ENCODE measurements at places on chromosomes 11 and 22.

GRCh38 chr11:60842668-60843600, 1.0 kb downstream of the CCDC86 start:
- DNase-seq, result no peak

DNA sequence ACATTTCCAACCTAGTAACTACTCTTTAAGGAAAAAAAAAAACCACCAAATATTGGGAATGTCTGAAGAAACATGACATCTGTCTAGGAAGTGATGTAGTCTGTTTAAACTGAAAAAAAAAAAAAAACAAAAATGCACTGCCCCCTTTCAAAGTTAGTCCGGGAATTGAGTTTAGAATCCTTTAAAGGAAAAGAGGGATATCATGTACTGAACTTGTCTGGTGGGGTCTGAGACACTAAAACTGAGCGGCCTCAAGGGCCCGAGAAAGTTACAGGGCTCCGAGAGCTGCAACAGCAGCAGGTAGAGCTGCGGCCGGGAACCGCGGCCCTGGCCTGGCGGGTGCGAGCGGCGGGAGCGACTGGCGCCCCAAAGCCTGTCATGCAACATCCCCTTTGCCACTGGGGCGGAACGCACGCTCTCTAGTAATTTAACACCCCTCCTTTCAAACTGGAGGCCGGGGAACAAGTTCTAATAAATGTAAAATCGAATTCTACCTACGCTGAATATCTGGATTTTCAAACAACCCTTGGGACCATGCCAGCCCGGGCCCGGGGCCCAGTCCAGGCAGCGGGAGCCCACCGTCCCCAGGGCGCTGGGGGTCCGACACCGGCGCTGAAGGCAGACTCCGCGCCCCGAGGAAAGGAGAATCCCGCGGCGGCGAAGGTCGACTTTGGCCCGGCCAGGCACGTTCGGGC, 736 bp downstream of the RDX start:
- peak; percentile 73 for DNase-seq

DNA sequence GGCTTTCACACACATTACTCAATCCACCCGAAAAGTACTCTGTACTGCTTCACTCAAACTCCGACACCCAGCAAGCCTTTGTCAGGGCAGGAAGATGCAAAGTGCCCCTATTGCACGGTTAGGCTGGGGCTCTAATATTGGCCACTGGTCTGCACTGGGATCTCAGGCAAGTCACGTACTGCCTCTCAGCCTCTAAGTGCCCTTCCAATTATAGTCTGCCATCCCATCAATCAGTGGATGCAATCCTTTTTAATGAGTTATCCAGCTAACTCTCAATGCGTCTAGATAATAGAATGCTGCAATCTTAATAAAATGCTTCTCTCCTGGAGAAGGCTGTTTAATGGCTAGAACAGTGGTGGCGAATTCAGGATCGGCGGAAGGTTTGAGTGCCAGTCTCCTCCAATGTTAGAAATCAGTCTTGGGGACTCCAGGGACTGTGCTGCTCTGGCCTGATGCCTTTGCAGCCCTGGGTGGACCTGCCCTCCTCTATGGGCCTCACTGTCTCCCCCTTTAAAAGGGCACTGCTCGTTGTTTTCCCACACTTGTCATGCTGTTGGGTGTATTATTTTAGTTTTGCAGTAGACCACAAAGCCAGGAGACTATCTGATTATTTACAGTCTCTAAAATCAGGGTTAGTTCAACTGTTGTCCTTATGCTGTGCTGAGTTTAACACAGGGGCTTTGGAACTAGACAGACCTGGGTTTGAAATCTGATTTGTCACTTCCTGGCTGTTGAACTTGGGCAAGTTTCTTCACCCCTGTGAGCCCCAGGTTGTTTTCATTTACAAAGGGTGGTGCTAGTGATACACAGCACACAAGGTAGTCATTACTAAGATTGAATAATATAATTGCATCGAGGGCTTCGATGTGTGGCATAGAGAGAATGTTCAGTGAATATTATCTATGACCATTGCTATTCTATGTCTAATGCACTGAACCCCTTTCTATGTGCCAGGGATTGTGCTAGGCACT, 36.7 kb downstream of the CLMP start:
- DNase-seq, result no peak

DNA sequence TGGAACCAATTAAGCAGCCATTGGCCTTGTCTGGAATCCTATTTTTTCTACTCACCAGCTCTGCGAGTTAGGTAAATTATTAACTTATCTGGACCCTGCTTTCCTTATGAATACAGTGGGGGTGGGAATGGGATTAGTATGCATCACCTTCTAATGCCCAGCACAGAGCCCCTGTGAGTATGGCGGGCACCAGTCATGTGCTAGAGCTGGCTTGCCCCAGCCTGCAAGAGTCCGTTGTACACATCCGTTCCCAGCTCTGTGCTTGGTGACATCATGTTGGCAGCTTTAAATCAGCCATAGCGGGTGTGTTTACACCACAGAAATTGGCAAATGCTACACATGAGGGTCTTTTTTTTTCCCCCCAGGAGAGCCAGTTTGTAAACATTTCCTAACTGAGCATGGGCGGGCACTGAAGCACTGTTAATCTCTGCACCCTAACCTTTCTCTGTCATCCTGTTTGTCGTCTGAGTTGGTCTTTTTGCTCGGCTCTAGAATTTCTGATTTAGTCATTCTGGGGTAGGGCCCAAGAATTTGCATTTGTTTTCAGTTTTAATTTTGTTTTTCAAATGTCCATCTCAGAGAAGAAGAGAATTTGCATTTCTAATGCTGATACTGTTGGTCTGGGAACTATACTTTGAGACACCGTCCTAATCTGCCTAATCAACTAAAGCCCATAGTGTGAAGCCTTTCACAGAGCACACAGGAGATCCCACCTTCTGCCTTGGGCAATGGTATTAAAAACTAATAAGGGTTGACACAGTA, 130.3 kb upstream of the TBCEL start:
- DNase-seq, result no peak

- DNase-seq, result no peak
Observed at GRCh38 chr22:31577711-31578110, 81.4 kb downstream of the SFI1 start.

GRCh38 chr22:33897448-33897835, 22.8 kb downstream of the LARGE1 start:
- DNase-seq, result no peak

GRCh38 chr11:62372871-62373270, 35.6 kb downstream of the ASRGL1 start:
- DNase-seq, result no peak

- no peak for DNase-seq
Observed at GRCh38 chr22:35900483-35901168, 128.0 kb downstream of the RBFOX2 start.

DNA sequence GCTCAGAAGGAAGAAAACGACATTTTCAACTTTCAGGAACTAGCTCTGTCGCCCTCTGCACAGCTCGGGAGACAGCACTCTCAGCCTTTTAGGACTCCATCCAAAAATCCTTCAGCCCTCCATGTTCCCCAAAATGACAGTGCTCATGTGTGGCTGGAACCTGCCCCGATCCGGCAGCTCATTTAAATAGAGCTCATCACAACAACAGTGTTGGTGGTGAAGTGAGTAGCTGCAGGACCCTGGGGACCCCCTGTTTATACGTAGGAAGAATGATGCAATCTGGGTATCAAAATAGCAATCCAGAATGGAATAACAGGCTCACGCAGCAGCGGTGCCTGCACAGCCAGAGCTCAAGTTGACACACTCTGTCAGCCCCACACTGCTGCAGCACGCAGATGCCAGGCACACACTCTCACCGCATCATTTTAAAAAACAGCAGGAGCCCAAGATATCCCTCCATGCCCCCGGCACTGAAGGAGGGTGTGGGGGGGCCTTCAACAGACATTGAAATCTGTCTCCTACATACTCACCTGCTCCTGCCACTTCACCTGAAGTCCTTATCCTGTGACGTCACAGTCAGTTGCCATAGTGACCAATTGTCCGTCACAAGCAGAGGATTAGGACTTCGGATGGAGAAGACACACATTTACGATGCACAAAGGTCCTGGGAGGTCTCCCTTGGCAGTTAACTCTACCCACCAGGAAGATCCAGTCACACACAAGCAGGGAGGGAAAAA, 24.0 kb downstream of the TRIM66 start:
- DNase-seq, result peak; percentile 39

DNA sequence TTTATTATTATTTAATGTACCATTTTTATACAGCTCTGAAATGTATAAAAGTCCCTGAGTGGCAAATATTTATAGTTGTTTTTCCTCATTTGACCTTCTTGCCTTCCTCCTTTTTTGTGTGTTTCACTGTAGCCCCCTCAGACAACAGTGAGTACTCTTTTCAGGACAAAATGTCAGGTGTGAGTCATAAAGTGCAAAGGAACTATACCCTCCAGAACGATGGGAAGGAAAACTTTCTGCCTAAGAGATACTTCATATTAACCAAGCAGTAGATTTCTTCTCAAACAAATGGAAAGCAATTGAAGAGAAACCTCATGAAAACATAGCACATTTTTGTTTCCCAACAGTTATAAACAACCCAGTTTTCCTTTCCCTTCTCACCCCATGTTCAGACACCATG, 16.1 kb upstream of the MS4A7 start:
- DNase-seq, result no peak

- DNase-seq, result no peak
Observed at GRCh38 chr11:64379160-64379559, 20.2 kb downstream of the RPS6KA4 start.

DNA sequence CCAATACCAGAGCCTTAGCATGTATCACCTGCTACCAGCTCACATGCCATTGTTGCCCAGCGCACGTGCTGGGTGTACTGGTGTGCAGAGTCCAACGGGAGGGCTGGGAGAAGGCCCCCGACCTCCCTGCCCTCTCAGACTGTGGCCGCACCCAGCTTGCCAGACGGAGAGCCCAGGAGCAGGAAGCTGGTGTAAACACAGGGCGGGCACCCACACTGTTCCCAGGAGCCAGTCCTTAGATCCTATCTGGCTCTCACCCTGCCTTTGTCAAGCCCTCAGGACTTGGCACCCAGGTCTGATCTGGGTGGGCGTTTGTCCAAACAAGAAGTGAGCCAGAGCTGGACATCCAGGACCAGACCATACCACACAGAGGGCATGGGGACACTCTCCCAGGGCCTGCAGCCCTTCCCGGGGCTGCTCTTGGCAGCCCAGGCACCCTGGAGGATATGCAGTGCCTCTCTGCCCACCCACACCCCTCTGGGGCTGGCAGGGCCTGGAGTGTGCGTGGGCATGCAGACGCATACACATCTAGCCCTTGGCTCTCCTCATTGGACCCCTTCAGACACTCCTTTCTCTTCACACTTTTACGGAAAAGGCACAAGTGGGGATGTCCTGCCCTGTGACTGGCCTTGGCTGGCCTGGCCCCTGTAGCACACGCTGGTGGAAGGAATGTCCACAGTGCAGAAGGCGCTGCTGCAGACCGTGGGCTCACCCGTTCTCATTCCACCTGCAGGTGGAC, 19.9 kb upstream of the CLDN5 start:
- DNase-seq, result no peak

DNA sequence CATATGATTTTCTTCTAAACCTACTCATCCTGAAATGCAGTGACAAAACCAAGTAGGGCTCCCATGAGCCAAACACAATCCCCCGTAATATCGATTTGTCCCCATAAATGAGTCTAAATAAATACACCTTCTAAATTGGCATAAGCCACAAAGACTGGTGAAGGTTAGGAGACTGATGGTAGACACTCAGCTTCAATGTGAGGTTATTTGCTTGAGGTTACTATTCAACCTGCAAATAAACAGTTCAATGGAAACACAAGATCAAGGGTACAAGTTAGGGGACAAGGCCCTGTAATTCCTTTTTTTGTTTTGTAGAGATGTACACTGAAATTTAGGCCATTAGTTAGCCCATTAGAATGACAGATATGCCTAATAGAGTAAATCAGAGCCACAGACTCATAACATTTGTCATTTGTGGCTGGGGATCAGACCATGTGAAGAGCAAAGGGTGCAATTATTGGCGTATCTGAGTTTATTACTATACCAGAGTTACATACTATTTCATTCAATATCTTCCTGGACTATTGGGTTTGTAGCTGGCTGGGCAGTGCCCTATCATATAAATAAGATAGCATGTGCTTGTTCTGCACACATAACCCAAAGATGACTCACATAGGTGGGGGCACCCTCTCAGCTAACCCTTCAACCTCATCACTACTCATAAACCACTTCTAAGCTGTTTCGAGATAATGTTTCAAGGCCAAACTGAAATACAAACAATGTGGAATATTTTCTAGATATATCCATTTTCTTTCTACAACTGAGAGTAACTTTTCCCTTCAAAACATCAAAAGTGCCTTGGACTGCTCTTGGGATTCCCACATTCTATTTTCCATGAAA, 695.3 kb downstream of the KCNA4 start:
- no peak for DNase-seq

DNA sequence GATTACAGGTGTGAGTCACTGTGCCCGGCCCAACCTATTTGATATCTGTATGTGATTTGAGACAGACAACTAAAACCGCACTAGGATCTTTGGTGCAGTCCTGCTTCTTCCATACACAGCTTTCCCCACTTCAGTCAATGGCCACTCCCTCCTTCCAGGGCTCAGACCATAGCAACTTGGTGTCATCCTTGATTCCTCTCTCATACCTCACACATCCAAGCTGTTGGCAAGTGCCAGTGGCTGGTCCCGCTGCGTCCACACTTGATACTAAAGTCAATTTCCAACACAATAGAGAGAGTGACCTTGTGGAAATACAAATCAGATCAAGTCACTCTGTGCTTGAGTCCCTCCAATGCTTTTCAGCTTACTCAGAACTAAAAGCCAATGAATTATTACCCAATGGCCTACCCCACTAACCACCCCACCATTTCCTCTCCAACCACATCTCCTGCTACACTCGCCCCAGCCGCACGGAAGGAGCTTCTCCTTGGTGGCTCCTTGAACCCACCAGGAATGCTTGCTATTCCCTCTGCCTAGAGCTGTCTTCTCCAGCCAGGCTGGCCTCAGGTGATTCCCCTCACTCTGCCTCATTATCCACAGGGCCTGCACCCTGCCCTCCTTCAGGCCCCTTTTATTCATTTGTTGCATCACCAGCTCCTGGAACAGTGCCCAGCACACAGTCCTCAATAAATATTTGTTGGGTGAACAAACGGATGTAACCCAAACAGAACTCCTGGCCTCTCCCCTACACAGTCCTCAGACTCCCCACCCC, 12.9 kb downstream of the ABTB2 start:
- no peak for DNase-seq
